ENCODE measurements at places on chromosomes 6 and 20.

- DNase-seq = no peak
Measured at GRCh38 chr6:159701413-159701999, 8.5 kb upstream of the SOD2 start.

DNA sequence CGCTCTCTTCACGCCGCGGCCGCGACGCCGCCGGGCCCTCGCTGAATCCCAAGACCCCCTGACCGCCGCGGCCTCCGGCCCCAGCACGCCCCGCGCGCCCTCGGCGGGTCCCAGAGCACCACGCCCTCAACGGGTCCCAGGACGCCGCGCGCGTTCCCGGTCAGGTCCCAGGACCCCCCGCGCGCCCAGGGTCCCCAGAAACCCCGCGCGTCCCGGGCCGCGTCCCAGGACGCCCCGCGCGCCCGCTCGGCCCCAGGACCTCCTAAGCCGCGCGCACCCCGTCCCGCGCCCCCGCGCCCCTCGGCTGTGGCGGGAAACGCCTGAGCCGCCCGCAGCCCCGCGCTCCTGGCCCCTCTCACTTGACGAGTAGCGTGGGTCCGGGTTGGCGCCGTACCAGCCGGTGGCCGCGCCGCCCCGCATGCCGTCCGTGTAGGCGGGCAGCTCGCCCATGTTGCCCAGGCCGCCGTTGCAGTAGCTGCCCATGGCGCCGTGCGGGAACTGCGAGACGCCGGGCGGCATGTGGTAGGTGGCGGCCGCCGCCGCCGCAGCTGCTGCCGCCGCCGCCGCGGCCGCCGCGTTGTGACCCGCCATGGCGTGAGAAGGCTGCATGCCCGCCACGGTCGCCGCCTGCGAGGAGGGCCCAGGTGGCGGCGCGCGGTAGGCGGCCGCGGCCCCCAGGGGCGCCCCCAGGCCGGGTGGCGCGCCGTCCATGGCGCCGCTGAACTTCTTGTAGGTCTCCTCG is 556 bp downstream of the NKX2-4 start:
- no peak for DNase-seq

- no peak for DNase-seq
Measured at GRCh38 chr6:81759782-81760181, 7.3 kb upstream of the TENT5A start.

DNA sequence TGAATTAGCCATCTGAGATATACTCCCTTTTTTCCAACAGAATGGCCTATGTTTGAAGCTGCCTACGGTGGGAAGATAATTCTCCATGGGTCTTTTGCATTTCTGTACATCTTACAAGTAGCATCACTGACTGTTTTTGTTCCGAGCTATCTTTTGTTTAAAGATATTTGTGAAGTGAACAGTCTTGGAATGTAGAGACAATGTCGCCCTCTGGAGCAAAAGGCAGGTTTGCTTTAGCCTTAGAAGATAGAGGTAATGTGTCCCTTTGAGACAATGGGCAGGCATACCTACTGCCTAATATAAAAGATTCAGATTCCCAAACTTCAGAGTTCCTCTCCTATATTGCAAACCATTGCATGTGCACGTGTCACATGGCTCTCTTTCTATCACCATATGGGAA is 347.8 kb upstream of the CNR1 start:
- no peak for DNase-seq

DNA sequence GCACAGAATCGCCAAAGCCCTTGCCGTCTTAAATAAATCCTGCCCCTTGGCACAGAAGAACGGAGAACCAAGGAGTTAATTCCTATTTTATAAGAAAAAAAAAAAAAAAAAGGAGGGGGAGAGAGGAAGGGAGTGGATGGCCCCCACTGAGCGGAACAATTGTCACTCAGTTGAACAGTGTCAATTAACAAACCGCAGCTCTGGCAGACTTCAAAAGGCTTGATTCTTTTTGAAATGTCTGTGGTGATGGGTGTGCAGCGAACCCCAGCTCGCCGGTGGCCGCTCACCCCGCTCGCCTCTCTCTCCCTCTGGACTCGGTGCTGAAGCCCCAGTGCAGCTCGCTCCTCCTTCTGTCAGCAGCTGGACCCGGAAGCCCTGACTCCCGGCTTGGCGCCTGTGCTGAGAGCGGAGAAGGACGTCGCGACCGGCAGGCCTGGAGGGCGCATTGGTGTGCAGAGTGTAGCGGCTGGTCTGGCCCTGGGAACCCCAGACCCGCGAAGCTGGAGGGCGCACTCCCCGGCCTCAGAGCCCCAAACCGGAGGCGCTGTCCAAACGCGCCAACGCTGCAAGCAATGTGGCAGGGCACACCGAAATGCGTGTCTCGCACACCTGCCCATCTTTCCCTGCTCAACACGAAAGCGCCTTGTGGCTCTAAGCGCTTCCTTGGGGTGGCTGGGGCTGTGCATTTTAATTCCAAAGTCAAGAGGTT is 3.4 kb downstream of the LINC00237 start:
- DNase-seq = no peak

DNA sequence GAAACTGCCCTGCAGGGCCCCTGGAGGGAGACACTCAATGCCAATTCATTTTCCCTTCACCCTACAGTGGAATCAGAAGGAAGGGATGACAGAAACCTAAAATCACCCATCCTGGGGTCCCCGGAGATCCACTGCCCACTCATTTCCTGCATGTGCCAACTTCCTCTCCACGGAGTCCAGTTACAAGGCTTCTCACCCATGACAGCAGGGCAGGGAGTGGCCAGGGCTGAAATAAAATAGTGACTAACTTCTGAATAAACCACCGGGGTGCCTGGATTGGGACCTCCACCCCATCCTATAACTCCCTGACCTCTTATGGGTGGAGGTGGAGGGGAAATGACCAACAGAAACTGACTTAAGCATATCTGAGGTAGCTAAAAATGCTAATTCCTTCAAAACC is 362.3 kb downstream of the MAFB start:
- no peak for DNase-seq

- DNase-seq = no peak
Measured at GRCh38 chr6:168050881-168051586, 28.0 kb downstream of the FRMD1 start.

DNA sequence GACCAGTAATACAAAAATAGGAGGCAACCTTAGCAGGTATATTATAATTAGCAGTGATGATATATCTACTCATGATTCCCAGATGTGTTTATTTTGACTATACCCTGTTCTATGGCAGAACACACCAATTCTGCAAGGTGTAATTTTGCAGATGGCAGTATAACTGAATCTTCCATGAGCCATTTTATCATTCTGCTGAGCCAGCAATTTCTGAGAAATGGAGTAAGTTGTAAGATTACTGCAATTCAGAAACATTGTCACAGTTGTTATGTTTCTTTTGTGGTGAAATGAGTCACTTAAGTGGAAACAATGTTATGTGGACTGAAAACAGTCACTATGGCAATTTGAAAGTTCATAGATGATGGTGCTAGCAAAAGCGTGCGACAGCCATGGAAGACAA is 63.7 kb upstream of the RIMS1 start:
- DNase-seq = no peak

- no peak for DNase-seq
Measured at GRCh38 chr6:97969065-97969464, 686.0 kb upstream of the MMS22L start.

DNA sequence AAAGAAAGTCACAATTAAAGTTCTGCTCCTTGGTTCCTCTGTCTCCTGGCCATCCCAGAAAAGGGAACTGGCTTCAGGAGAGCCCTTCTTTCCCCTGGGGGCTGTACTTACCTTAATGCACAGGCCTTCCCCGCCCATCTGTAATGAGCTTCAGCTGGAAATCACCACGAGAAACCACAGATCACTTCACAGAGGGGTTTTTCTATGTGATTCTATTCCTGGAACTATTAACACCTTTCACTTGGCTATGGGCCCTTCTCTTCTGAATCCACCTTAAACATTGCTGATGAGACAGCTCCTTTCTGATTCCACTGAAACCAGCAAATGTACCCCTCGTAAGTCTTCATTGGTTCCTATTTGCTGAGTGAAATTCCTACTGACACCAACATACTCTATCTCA is 80.7 kb downstream of the FOXF2 start:
- no peak for DNase-seq

DNA sequence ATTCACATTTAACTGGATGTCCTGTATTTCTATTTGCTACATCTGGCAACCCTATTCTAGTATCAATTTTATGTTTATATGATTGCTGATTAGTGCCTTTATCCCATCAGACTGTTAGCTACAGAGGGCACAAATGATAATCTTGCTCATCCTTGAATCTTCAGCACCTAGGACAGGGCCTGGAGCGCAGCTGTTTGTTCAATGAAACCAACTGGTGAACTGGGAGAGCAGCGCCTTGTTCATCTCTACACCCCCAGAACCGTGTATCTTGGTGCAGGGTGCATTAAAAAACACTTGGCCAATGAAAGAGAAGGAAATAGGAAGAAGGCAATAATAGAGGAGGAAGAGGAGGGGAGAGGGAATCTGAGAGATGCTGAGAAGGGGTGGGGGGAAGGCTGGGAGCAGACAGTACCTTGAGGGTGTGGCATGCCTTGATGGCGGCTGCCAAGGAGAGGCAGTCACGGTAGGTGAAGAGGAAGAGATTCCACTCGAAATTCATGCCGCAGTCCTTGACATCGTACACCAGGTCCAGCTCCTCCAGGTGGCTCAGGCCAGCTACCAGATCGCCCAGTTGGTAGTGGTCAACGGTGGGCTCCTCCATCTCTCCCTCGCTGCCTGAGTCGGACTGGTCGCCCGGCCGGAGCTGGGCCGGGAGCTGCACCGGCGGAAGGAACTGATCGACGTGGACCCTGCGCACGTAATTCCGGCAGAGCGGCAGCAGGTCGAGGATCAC is 15.5 kb downstream of the TMEM151B start:
- no peak for DNase-seq

DNA sequence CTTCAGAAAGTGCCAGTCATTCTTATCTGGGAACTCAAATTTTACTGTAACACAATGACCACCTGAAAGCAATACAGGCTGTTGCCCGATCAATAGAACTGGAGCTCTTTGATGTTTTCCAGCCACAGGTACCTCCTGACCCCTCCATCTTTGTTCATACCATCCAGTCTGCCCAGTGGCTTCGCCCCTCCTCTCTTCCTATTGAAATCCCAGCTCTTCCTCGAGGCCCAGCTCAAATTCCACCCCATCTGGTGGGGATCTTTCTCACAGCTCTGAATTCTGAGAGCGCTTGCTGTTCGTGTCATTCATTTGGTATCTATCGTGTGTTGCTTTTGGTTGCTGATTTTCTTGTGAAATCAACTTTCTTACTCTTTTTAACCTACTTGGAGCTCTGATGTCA is 87.9 kb upstream of the CNKSR3 start:
- DNase-seq = no peak

DNA sequence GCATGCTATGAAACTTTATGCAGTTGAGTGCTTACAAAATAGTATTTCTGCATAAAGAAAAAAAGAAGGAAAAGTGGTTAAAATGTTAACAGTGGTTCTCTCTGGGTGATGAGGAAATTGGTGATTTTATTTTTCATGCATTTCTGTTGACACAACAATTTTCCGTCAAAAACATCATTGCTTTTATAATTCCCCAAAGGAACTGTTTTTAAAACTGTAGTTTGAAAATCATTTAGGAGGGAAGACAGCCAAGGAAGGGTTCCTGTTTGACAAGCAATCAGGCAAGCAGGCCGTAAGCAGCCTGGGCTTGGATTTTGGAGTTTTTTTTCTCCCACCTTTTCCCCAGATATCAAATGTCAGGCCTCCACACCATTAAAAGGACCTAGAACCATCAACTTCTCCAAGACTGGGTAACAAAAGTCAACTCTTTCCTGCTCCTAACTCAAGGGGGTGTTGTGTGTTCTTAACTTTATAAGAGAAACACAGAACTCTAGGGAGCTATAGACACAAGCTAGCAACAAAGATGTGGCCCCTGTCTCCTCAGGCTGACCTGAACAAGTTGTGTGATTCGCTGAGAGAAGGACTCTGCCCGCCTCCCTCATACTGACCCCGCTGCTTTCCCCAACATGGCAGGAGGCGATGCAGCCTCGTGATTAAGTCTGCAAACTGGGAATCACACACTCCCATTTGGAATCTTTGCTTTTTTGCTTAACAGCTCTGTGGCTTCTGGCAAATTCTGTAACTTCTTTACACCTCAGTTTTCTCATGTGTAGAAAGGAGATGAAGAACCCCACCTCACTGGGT is 146.6 kb downstream of the BCAS1 start:
- no peak for DNase-seq

- DNase-seq = no peak
Measured at GRCh38 chr20:51169813-51170212, 146.9 kb upstream of the KCNG1 start.

DNA sequence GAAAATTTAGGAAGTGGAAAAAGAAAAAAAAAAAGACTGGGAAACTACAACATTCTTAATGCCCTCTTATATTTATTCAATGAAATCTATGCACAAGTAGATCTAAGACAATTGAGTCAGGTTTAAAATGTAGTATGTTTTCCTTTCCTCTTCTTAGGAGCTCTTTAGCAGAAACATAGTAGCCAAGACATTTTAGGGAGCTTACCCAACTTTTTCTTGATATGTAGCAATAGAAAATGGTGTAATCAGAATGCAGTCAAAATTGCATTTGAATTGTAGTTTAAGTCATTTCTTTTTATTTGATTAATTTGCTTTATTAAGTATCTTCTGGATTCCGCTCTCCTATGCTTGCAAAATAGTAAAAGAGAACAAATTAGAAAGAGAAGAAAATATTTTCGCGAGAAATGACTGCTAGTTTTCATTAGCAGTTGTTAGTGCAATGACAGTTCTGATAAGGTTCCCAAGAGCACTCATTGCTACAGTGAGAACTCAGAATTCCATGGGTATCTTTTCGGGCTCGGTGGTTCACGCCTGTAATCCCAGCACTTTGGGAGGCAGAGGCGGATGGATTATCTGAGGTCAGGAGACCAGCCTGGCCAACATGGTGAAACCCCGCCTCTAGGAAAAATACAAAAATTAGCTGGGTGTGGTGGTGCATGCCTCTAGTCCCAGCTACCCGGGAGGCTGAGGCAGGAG is 52.2 kb downstream of the JARID2 start:
- DNase-seq = no peak

GRCh38 chr20:49312661-49313060 is 34.8 kb upstream of the ZNFX1 start:
- no peak for DNase-seq

GRCh38 chr6:149317644-149318571 is at the start of gene TAB2:
Gene TAB2 (plus strand): TSS chr6:149317712. CDS start chr6:149369998, 52,286 bp downstream.
- DNase-seq = no peak

GRCh38 chr20:10696650-10697049 is 22.9 kb upstream of the JAG1 start:
- no peak for DNase-seq

- no peak for DNase-seq
Measured at GRCh38 chr6:90193359-90193758, 103.3 kb downstream of the BACH2 start.

- DNase-seq = no peak
Measured at GRCh38 chr20:17226410-17227218, at the start of gene PCSK2. Gene PCSK2 (plus strand): TSS chr20:17227040. CDS start chr20:17227306, 266 bp downstream.
